HEK293T (cell line): ENCODE measurements at places on chromosomes 2 and 18.

- DNase-seq: no peak
Observed at GRCh38 chr2:233338046-233338445, 16.2 kb upstream of the DGKD start.

- DNase-seq: no peak
Observed at GRCh38 chr2:28659127-28659526, 92.5 kb upstream of the PPP1CB start.

GRCh38 chr2:10800163-10800562 lies 12.4 kb downstream of the PDIA6 start:
- no peak for DNase-seq

DNA sequence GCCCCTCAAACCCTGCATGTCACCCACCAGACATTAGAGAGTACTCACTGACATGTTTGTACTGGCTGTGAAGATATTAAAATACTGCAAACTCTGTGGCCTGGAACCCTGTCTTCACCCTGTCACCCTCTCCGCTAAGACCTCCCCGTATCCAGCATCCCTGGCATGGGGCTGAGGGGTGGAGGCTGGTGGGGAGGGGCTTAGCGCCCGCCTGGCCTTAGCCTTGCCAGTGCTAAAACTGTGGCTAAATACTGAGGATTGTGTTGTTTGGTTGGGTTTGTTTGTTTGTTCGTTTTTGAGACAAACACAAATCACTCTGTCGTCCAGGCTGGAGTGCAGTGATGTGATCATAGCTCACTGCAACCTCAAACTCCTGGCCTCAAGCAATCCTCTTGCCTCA lies 1.8 kb downstream of the PSTPIP2 start:
- DNase-seq: no peak

DNA sequence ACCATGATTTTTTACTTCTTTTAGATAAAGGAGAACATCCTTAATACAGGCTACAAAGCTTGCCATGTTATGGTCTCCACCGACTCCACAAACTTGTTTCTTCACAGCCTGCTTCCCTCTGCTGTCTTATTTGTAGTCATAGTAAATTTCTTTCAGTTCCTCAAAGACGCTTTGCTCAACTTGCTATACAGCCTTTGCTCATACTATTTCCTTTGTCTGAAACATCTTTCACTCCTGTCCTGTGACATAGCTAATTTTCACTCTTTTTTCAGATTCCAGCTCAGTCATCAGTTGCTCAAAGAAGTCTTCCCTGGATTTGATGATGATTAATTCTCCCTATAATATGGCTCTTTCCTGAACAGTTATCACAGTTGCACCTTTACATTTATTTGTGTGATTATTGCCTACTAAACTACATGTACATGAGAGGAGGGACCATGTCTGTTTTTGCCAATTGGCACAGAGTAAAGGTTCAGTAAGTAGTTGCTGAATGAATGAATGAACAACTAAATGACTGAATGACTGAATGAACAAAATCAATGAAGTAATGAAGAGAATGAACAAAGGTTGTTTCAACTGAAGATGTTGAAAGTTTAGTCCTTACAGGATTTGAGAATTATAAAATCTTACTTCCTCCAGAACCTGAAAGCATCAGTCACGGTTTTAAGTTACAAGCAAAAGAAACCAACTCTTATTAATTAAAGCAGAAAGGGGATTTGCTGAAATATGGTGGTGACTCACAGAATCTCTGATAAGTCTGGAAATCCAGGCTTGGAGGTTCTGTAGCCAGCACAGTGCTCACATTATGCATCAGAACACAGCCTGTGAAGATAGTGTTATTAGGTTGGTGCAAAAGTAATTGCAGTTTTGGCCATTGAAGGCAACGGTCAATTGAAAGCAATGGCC lies 186.4 kb upstream of the FAM98A start:
- DNase-seq: no peak

DNA sequence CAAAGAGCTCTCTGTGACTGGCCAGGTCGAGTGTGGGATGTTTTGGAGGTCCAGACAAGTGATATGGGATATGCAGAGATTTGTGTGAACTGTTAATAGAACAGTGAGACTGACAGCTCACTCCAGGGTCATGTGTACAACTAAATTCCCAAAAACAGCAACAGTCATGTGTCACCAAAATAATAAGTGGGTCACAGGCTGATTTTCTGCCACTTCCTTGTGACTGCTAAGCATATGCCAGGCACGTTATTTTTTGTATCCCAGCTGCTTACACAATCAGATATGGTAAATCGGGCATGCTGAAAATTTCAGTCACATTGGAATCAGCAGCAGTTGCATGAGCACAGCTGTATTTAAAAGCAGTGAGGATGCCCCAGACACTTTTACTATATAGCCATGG lies 198.7 kb downstream of the PTGR3 start:
- no peak for DNase-seq

DNA sequence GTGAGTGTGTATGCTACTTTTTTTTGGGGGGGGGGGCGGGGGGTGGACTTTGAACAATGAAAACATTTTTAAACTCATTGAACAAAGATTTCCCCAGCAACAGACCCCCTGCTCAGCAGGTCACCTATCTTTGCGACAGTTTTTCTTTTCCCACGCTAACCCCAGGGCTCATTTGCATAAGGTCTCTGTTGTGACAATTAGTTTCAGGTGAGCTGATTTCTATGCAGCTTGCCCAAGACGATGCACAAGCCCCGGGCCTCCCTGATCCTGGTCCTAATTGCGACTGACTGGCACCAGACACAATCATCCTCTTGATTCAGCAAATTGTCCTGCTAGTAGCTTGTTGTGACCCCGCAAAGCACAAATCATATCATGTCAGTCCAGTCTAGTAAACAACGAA lies 40.3 kb downstream of the ZEB2 start:
- DNase-seq: no peak

- DNase-seq: no peak
Observed at GRCh38 chr2:43302182-43302960, 76.0 kb upstream of the ZFP36L2 start.

- DNase-seq: no peak
Observed at GRCh38 chr2:197058777-197059300, 132.3 kb upstream of the PGAP1 start.

DNA sequence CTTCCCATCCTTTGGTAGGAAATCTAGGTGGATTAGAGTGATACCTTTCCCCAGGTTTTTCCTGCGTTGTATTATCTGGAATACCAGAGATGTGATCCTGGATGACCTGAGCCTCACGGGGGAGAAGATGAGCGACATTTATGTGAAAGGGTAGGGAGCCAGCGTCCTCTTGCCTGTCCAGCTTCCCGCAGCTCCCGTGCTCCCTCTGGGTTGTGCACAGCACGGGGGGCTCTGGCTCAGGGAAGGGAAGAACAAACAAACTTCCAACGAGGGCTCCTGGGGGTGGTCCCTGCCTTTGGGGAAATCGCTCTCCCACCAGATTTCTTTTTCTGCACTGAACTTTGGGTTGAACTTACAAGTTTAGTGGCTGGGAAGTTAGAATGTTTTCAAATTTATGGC lies 215.7 kb downstream of the DYSF start:
- DNase-seq: no peak

DNA sequence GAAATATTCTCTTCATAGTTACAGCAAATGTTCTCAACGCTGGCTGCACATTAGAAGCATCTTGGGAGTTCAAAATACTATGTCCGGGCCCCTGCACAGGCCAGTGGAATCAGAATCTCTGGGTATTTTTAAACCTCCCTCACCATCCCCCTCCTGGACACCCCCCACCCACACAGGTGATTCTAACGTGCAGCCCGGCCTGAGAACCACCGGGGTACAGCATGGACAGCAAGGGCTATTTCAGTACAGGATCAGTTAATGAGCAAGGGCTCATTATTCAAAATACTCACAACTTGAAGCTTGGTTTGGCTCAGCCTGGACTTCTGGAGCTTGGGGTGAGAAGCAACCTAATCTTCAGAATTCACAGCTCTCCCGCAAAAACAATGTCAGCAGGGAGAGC lies 31.4 kb downstream of the INO80C start:
- no peak for DNase-seq

GRCh38 chr2:234300932-234301823 lies 195.7 kb downstream of the ARL4C start:
- DNase-seq: no peak

DNA sequence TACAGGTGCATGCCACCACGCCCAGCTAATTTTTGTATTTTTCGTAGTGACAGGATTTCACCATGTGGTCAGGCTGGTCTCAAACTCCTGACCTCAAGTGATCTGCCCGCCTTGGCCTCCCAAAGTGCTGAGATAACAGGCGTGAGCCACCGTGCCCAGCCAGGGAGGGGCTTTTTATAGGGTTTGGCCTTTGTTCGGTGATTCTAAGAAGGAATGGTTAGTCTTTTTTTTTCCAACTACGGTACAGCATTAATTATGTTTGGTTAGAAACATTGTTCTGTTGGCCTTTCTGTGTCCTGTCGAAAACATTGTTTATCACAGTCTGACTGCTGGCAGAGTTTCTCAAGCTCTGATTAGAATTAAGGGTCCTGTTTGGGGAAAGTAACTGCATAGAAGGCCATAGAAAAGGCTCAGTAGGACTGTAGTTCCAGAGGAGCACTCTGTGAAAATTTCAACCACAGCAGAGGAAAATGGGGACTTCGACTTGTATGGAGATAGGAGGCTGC lies 19.3 kb upstream of the SMCHD1 start:
- DNase-seq: no peak

GRCh38 chr18:48754993-48755473 lies 195.7 kb downstream of the SMAD7 start:
- no peak for DNase-seq

DNA sequence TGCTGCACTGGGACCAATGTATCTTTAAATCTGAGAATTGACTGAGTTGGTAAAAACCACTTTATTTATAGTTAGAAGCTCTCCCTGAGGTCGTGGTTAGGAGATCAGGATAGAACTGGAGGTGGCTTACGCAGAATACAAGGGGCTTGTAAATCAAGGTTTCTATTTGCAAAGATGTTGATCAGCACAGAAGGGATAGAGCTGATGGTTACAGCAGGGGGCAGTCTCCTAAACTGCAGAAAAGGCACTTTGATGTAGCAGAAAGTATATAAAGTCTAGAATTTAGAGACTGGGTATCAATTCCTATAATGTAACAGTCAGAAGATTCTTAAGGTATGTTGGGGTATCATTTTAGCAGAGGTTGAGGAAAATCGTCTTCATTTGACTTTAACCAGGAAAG lies 25.2 kb upstream of the ACVR1 start:
- DNase-seq: no peak

DNA sequence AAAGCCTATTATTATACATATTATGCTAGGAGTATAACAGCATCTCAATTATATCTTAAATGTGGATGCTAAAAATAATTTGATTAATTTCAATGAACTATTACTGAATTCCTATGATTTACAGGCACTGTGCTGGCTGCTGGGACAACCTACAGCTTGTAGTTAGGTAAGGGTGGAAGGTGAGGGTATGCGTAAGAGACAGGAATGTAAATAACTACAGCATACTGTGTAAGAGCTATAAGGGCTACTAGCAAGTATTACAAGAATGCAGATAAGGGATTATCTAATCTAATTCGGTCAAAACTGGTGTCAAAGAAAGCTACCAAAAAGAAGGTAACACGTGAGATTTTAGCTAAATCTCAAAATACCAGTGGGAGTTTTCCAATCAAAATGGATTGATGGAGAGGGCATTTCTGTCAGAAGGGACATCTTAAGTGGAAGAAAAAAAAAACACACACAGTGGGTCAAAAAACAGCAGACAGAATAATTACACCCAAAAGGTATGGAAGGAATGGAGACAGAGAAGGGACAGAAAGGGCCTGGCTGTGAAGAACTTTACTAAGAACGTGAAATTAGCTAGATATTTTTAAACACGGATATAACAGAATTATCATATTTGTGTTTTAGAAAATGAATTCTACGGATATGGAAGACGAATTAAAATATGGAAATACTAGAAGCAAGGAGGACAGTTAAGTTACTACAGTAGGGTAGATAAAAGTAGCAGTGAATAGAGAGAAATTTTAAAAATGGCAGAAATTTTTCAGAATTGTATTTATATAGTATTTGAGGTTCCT lies 47.1 kb downstream of the STRN start:
- no peak for DNase-seq
